ENCODE measurements at places on chromosomes 2 and 18.

- DNase-seq, result no peak
Observed at GRCh38 chr2:68774569-68775271, 40.1 kb downstream of the ARHGAP25 start.

DNA sequence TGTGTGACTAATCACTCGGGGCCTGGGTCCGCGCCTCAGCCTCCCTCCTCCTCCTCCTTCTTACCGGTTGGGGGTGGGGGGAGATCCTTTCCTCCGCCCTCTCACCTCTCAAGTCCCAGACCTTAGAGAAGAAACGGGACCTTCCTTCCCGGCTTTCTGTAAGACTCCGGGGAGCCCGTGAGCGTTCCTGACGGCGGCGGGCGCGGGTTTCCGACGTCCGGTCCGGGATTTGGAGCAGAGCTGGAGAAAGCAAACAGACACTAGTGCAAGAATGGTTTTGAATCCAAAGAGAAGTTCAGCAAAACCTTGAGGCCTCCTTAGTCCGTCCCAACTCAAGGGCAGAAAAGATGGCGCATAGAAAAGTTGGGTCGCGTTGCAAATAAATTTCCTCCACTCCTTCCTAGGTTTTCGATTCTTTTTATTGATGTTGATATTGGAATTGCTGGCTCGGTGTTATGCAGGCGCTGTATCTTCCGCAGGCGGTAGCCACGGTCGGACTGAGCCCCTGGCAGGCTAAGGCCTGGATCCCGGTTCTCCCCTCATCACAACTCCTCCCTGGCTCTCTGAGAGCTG lies 2.0 kb downstream of the DLX1 start:
- no peak for DNase-seq

- DNase-seq, result no peak
Observed at GRCh38 chr2:230258483-230258882, 32.9 kb downstream of the SP140 start.

GRCh38 chr2:151862700-151863099 lies 34.5 kb upstream of the ARL5A start:
- no peak for DNase-seq

- DNase-seq, result no peak
Observed at GRCh38 chr18:22626771-22627170, 209.1 kb upstream of the CTAGE1 start.

DNA sequence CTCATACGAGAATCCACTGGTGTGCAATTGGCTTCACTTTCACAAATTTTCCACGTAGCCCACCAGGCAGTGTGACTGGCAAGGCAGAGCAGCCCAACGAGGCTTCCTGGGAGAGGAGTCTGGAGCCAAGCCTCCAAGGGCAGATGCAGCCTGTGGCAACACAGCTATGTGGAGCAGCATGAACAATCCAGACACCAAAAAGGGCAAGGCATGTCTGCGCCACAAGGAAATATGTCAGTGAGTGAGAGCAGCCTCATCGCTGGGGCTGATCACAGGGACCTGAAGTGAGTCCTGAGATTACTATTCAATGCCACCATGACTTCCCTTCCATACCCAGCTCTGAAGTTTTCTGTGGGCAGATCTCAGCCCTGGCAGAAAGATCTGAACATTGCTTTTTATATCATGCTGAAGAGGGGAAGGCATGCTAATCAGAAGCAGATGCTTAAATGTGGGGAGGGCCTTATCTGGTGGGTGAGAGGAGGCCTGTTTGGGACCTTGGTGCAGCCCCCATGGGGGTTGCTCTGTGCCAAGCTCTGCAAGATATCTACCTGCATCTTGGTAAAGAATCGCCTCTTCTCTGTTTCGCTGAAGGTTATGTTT lies 40.0 kb upstream of the PUM2 start:
- DNase-seq, result no peak

DNA sequence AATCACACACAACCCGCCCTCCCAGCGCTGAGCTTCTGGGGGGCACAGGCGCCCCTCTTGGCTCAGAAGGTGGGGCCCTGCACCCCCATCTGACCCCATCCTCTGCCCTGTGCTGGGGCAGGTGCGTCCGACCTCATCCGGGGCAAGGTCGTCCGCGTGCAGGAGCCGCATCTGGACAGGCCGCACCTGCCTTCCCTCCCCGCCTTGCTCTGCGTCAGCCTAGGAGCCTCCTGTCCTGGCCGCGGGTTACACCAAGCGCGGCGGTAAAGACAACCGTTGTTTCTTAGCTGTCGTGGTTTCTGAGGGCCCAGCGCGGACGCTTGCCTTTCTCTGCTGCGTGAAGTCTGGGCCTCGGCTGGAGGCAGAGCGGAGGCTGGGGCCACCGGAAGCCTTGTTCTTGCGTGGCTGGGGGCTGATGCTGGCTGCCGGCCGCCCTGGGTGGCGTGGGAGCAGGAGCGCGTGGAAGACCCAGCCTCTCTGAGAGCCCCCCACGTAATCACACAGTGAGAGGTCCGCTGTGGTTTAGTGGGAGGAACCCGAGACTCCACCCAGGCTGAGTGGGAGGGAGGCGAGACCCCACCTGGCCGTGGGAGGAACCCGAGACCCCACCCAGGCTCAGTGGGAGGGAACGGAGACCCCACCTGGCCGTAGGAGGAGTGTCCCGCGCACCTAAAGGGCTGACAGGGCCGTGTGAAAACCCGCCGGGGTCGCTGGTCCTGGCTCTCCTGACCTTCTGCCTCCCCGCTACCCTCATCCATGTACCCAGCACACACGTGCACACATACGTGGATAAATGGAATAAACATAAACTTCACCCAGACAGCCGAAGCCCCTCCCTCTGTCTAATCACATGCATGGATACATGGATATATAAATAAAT lies 51.8 kb downstream of the KCNG2 start:
- no peak for DNase-seq

- no peak for DNase-seq
Observed at GRCh38 chr2:100783987-100784386, 36.0 kb upstream of the NPAS2 start.

Data from fibroblast of skin of left biceps (primary cell).